Transverse colon (tissue), 4 donors: ENCODE measurements at places on chromosomes 11 and 22. TPM values are rescaled to one million over a fixed set of nuclear protein-coding genes. Genes with fewer than 3 reads are reported as not detected.

PYGM gene
- total RNA-seq: 2.6 TPM

GRCh38 chr11:2136209-2136951, 2.8 kb downstream of the IGF2 start:
- H3K27me3 ChIP-seq: peaks cover 88% of the 10 kb centered on the region
- H3K4me3 ChIP-seq: peak overlapping the region; percentile 9

- DNase-seq: no peak
- no peak overlapping the region for H3K27ac ChIP-seq
- H3K36me3 ChIP-seq: no peaks in the 10 kb centered on the region
- H3K27me3 ChIP-seq: no peaks in the 10 kb centered on the region
Observed at GRCh38 chr11:13045734-13046133, 36.6 kb downstream of the RASSF10 start.

DNA sequence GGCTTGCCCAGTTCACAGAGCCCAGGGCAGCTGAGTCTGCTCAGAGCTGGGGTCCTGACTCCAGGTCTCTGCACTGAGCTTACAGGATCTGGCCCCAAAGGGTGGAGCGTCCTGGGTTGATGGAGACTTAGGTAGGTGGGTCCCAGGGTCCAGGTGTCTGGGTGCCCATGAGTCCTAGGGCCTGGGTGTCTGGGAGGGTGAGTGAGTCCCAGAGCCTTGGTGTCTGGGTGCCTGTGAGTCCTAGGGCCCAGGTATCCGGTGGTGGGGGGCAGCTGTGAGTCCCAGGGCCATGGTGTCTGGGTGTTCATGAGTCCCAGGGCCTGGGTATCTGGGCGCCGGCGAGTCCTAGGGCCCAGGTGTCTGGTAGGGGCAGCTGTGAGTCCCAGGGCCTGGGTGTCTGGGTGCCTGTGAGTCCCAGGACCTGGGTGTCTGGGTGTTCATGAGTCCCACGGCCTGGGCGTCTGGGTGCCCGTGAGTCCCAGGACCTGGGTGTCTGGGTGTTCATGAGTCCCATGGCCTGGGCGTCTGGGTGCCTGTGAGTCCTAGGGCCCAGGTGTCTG, 1505.6 kb downstream of the BRD1 start:
- no peak for DNase-seq
- no peaks in the 10 kb centered on the region for H3K27me3 ChIP-seq
- H3K4me3 ChIP-seq: no peak overlapping the region
- H3K4me1 ChIP-seq: no peaks in the 10 kb centered on the region
- no peaks in the 10 kb centered on the region for H3K36me3 ChIP-seq

TIGD3 gene
- total RNA-seq: 3.0 TPM

GPR83 gene
- 3.8 TPM for total RNA-seq

DNA sequence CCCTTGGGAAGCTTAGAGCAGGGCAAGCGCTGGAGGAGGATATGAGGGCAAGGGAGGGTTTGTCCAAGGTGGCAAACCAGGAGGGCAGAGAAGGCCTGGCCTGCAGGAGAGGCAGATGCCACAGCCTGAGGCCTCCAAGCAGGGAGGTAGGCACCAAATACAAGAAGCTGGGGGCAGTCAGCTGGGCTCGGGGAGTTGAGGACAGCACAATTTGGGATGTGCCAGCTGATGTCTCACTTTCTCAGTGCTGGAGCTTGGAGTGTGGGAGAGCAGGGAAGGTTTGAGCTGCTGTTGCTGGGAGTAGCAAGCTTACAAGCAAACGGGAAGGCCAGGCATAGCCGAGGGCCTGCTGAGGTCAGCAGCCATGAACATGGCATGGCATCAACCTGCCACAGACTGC, 4.0 kb downstream of the ZDHHC24 start:
- DNase-seq: no peak
- no peaks in the 10 kb centered on the region for H3K36me3 ChIP-seq
- peaks cover 23% of the 10 kb centered on the region for H3K4me1 ChIP-seq

USP2 gene
- total RNA-seq: 9.8 TPM

SWAP70 gene
- 52.5 TPM for total RNA-seq

- no peaks in the 10 kb centered on the region for H3K36me3 ChIP-seq
- H3K27ac ChIP-seq: no peak overlapping the region
- no peaks in the 10 kb centered on the region for H3K27me3 ChIP-seq
Observed at GRCh38 chr11:33633251-33634003, 67.2 kb downstream of the C11orf91 start.

- peak; percentile 61 for DNase-seq
- H3K27ac ChIP-seq: peak overlapping the region; percentile 82
- H3K27me3 ChIP-seq: no peaks in the 10 kb centered on the region
- H3K4me1 ChIP-seq: peaks cover 20% of the 10 kb centered on the region
Observed at GRCh38 chr22:49825944-49826602, 1.6 kb downstream of the BRD1 start.

DNA sequence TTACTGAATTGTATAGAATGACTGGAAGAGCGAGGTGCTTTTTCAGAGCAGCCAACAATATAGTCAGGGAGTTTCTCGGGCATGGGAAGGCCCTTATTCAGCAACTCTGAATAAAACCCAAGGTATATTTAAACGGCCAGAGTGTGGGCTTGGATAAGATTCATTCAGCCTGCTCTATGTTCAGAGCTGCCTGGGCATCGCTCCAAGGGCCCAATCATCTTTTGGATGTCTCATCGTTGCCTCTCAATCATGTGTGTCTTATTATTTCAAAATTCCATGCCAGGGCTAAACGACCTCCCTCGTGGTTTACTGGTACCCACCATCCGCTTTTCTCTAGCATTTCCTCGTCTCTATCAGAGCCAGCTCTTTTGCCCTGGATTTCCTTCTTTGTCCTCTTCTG, 19.5 kb upstream of the NTM start:
- no peak for DNase-seq
- H3K4me3 ChIP-seq: no peak overlapping the region
- H3K27me3 ChIP-seq: no peaks in the 10 kb centered on the region
- H3K36me3 ChIP-seq: no peaks in the 10 kb centered on the region
- no peak overlapping the region for H3K27ac ChIP-seq

DBX1 gene
- total RNA-seq: not detected

- H3K27me3 ChIP-seq: peaks cover 15% of the 10 kb centered on the region
- H3K4me3 ChIP-seq: no peak overlapping the region
- peaks cover 6% of the 10 kb centered on the region for H3K4me1 ChIP-seq
Observed at GRCh38 chr11:67617243-67617953, 10.7 kb downstream of the NDUFV1 start.

GRAMD4 gene
- 146 TPM for total RNA-seq

- no peaks in the 10 kb centered on the region for H3K27me3 ChIP-seq
- H3K27ac ChIP-seq: no peak overlapping the region
- DNase-seq: peak; percentile 39
- no peaks in the 10 kb centered on the region for H3K36me3 ChIP-seq
- no peak overlapping the region for H3K4me3 ChIP-seq
Observed at GRCh38 chr11:70233511-70233934, 30.4 kb downstream of the FADD start.

F2 gene
- not detected for total RNA-seq

GRCh38 chr11:129815596-129816461, at the start of gene TMEM45B:
Gene TMEM45B (plus strand): TSS chr11:129815848. CDS start chr11:129852483, 36,635 bp downstream.
- peak; percentile 82 for DNase-seq
- peaks cover 16% of the 10 kb centered on the region for H3K27me3 ChIP-seq
- H3K4me1 ChIP-seq: no peaks in the 10 kb centered on the region
- peak within 1 kb of the TSS; percentile 61 for H3K4me3 ChIP-seq
- H3K36me3 ChIP-seq: no peaks in the 10 kb centered on the region

MRGPRX4 gene
- not detected for total RNA-seq

DNA sequence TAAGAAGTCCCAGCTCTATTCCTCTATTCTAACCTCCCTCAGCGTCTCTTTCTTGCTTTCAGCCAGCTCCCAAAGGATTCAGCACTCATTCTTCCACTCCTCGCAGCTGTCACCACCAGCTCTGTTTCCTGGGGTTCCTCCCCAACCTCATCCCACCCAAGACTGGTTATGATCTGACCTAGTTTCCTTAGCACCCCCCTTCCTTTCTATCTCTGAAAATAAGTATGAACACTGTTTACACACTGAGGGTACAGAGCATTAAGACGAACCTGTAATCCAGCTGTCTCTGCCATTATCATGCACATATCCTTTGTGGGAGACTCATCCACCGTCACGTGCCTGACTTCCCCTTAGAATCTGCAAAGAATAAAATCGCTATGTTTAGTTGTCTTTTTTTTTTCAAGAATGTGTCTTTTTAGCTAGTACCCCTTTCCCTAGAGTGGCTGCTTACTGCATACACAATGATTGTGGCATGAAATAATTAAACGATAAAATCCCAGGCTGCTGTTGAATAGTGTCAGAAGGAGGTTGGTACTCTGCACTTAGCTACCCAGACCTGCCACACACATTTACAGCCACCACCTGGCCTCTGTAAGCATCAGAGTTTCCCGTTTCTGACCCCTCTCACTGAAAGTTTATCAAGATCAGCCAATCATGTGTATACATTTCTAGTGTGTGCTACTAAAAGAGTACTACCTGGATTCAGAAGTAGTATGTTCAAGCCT, 26.9 kb upstream of the CSTF3 start:
- H3K36me3 ChIP-seq: no peaks in the 10 kb centered on the region
- DNase-seq: no peak
- peak overlapping the region; percentile 3 for H3K27ac ChIP-seq
- no peak overlapping the region for H3K4me3 ChIP-seq
- peaks cover 23% of the 10 kb centered on the region for H3K4me1 ChIP-seq

ANO1 gene
- total RNA-seq: 20.9 TPM

CRYBA4 gene
- total RNA-seq: not detected

GRCh38 chr22:37431366-37431765, 4.1 kb upstream of the ELFN2 start:
- no peak overlapping the region for H3K27ac ChIP-seq
- H3K27me3 ChIP-seq: peaks cover 91% of the 10 kb centered on the region
- H3K4me1 ChIP-seq: peaks cover 5% of the 10 kb centered on the region
- no peaks in the 10 kb centered on the region for H3K36me3 ChIP-seq

DNA sequence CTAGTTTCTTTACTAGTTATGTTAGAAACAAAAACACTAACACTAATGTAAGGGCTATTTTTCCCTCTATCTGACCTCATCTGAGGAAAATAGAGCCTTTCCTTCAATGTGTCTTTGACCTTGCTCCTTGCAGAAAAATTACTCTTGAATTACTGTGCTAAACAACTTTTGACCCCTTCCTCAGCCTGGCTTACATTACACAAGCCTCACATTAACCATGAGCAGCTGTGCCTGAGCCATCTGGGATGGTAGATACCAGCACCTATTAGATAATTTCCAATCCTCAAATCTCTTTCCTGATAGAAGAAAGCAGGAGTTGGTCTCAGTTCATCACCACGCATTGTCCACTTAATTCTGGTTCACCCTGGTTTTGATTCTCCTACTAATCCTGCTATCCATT, 134.4 kb upstream of the NCAM1 start:
- H3K4me1 ChIP-seq: no peaks in the 10 kb centered on the region
- H3K27me3 ChIP-seq: no peaks in the 10 kb centered on the region
- DNase-seq: no peak
- H3K27ac ChIP-seq: no peak overlapping the region
- H3K36me3 ChIP-seq: no peaks in the 10 kb centered on the region

DNA sequence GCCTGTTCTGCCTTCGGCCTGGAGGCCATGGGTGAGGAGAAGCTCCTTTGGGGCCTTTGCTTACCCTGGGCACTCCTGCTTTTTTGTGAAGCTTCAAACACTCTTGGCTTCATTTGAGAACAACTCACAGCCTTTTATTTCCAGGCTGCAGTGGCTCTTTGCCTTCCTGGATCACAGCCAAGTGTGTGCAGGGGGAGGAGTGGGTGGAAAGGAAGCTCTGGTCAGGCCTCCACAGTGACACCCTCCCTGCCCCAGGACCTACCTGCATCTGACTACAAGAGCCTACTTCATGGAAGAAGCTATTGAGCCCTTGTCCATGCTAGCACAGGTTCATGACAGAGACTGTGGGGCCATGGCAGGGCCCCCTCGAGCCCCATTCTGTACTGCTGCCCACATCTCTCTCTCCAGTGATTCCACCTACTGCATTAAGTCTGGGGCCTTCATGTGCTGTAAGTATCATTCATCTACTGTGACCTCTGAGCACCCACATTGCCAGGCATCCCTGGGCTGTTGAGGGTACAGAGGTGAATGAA, 52.3 kb downstream of the GAB4 start:
- no peak overlapping the region for H3K27ac ChIP-seq
- H3K4me3 ChIP-seq: no peak overlapping the region
- H3K4me1 ChIP-seq: no peaks in the 10 kb centered on the region
- H3K27me3 ChIP-seq: no peaks in the 10 kb centered on the region

- H3K4me3 ChIP-seq: no peak overlapping the region
- no peak overlapping the region for H3K27ac ChIP-seq
- no peak for DNase-seq
- no peaks in the 10 kb centered on the region for H3K36me3 ChIP-seq
Observed at GRCh38 chr22:23184764-23185113, 4.4 kb downstream of the BCR start.

ENTHD1 gene
- total RNA-seq: not detected

ARHGAP20 gene
- 2.5 TPM for total RNA-seq

DNA sequence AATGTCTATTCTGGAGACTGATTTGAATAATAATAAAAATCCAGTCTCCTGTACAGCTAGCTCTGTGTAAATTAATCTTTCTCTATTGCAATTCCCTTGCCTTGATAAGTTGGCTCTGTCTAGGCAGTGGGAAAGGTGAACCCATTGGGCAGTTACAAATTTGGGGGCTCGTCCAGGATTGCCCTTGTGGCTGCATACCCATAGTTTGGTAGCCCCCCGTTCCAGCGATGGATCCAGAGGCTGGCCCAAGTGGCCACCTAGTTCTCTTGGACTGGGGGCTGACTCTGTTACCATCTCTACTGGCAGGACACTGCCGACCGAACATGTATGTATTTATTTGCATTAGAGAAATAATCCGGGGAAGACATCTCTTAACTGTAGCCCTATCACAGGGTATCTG, 326.2 kb upstream of the PDGFD start:
- H3K36me3 ChIP-seq: no peaks in the 10 kb centered on the region
- no peak for DNase-seq
- H3K27ac ChIP-seq: no peak overlapping the region
- H3K4me3 ChIP-seq: no peak overlapping the region
- no peaks in the 10 kb centered on the region for H3K27me3 ChIP-seq

DNA sequence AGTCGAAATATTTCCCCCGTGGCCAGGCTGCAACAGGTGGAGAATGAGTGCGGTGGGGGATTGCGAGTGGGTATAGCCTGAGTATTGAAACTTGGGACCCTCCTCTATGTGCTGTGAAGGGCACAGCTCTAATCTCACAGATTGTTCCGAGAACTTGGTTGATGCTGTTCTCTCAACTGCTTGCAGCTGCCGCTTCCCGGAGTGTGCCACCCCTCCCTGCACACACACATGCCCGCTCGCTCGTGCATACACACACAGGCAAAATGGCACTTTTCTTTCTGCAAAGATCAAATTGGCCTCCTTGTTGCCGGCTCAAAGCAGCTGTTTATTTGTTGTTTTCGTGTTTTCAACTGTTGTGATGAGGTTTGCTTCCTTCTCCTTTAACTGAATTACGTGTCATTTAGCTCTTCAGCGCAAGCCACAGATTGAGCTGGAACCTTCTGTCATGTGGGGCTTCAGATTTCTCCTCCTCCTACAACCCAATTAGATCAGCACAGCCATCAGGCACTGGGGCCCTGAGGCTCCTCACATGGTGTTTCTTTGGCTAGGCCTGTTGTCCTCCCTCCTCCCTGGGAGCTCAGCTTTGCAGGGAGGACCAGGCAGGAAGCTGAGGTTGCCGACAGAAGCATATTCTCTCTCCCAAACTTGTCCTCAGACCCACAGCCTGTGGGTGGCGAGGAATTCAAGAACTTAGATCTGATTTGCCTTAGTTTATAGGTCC, 13.9 kb upstream of the B3GAT1 start:
- DNase-seq: no peak
- H3K36me3 ChIP-seq: no peaks in the 10 kb centered on the region
- H3K4me1 ChIP-seq: no peaks in the 10 kb centered on the region
- H3K27me3 ChIP-seq: peaks cover 6% of the 10 kb centered on the region
- H3K4me3 ChIP-seq: no peak overlapping the region
